Cerebellar cortex (tissue), 1 donor: ENCODE measurements at places on chromosomes 3 and 15.
A peak's percentile ranks its signal among the peaks of the same experiment; 100 is the strongest.

GRCh38 chr15:91153954-91154353 is 53.9 kb downstream of the SV2B start:
- DNase-seq = no peak

GRCh38 chr3:93969443-93969842 is 4.3 kb downstream of the PROS1 start:
- DNase-seq = no peak

DNA sequence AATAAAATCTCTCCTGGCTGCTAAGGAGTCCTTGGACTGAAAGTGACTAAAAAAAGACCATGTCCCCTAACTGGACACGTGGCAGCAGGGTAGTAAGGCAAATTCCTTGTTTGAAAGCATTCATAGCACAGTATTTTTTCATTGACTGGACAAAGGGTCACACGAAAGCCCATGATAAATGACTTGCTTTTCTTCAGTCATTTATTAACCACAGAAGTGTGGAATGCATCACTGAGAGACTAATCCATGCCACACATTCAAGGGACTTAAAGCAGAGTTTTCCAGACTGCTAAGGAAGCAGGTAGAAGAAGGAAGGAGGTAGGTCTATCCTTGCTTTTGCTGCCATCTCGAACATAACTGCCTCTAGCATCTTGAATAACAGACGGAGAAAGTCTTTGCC is 31.2 kb downstream of the CASR start:
- DNase-seq = no peak

GRCh38 chr3:129040039-129040336 is 20.6 kb upstream of the GP9 start:
- DNase-seq = no peak

DNA sequence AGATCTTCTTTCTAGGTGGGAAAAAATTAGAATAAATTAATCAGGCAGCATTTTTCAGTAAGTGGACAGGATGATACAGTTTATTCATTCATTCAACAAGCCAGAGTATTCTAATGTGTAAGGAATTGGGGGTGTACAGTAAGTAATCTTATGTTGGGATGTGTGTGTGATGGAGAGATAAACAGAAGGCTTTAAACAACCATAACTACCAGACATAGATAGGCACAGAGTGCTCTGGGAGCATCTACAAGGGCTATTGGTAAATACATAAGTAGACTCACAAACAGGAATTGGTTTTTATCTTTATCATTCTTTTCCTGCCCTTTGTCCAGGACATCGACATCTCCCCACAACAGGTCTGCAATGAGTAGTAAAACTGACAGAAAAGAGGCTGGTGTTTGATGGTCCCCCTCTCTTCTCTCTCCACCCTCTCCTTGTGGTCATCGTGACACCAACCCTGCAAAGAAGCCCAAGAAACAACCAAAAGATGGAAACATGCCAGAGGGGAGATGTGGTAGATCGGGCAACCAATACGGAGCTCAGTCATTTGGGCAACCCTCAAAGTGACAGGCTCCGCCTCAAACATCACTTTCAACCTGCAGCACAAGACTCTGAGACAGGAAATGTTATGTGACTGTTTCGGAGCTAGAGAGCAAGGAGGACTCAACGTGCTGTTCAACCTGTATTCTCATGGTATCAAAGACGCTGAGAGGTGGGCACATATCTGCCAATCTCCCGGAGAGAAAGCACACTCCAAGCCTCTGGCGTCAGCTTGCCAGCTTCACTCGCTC is 28.7 kb upstream of the B3GNT5 start:
- no peak for DNase-seq

GRCh38 chr3:190013943-190014924 is 106.5 kb downstream of the P3H2 start:
- DNase-seq = peak; percentile 49

GRCh38 chr3:107382631-107383030 is 5.4 kb downstream of the CCDC54 start:
- no peak for DNase-seq

- no peak for DNase-seq
Observed at GRCh38 chr3:167736264-167736787, 805 bp downstream of the SERPINI1 start.

DNA sequence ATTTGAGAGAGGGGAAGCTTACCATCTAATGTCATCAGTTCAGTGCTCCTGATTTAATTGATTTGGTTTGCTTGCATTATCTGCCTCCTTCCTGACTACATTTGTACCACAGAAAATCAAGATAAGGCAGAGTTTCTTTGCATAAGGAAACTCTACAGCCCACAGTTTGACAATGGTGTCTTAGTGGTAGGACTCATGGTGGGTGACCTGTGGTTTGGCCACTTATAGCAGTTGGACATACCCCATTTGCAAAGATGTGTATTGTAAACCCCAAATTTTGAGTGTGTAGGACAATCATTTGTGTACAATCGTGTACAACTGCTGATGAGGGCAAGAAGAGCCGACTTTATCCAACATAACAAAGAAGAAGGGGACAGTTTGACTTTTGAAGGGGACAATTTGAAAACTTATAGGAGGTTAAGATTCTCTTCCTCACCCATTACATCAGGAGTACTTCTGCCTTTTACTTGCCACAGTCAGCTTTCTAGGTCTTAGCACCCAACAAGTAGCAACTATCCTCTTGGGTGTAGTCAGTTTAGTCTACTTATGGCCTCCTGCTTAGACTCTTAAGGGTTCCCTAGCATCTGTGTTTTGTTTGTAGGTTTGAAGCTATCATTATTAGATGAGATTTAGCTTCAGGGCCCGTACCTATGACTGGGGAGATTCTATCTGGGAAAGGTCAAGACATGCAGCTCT is 6.2 kb downstream of the TGFBR2 start:
- DNase-seq = no peak

- peak; percentile 15 for DNase-seq
Observed at GRCh38 chr3:151227266-151227806, 24.3 kb upstream of the GPR171 start.

- DNase-seq = no peak
Observed at GRCh38 chr3:190404715-190405114, 16.8 kb downstream of the CLDN16 start.

- peak; percentile 70 for DNase-seq
Observed at GRCh38 chr3:184525337-184526087, 36.1 kb upstream of the EPHB3 start.

- peak; percentile 12 for DNase-seq
Observed at GRCh38 chr3:69012100-69012799, 1.2 kb downstream of the EOGT start.

GRCh38 chr3:126394179-126394976 is at the start of gene CFAP100:
Gene CFAP100 (plus strand): TSS chr3:126394909. CDS start chr3:126396001, 1,092 bp downstream.
- peak; percentile 12 for DNase-seq

DNA sequence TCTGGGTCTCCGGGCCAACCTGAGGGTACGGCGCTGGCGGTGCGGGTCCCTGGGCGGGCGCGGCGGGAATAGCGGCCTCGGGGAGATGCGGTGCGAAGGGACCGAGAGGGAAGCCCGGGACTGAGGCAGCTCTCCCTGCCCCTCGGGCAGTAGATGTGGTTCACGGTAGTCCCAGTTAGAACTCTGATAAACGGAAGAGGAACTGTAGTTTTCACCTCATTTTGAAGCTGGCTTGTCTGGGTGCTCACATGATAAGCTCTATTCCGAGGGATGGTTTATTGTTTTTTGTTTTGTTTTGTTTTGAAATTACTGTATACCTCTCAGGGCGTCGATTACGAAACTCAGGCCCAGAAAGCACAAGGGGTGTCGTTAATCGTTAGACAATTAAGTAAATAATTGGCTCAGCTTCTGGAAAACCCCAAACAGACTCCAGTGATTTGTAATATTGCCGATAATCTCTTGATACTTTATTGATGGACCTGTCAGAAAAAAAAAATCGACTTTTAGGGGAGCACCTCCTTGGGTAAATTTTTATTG is 413 bp downstream of the NUSAP1 start:
- DNase-seq = no peak

GRCh38 chr3:72800869-72801268 is 47.4 kb downstream of the SHQ1 start:
- DNase-seq = no peak

DNA sequence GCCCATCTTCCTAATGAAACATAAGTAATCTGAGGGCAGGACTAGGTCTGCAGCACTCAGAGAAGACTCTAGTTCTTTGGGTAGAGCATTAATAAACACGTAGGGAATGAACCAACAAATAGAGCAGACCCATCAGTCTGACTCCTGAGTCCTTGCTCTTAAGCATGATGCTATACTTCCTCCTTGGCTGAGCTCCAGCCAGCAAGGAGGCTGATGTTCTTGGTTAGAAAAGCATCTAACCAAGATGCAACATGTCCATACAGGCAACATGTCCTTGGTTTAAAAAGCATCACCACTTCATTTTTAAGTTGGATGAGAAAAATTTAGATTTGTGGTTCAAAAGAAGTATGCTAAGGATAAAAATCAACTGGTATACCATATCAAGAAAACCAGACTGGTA is 8.5 kb upstream of the MYH15 start:
- DNase-seq = no peak

- no peak for DNase-seq
Observed at GRCh38 chr3:30664884-30665283, 58.5 kb downstream of the TGFBR2 start.

DNA sequence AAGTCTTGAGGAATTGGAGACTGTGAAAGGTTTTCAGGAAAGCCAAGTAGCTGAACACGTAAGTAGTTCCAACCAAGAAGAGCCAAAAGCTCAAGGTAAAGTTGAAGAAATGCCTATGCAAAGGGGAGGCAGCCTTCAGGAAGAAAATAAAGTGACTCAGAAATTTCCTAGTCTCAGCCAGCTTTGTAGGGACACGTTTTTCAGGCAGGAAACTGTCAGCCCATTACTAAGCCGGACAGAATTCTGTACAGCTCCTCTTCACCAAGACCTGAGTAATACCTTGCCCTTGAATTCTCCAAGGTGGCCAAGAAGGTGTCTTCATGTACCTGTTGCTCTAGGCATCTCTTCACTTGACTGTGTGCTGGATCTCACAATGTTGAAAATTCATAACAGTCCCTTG is 48.6 kb downstream of the CDAN1 start:
- DNase-seq = no peak

- DNase-seq = no peak
Observed at GRCh38 chr3:71546821-71547220, 36.7 kb downstream of the FOXP1 start.

GRCh38 chr3:143081365-143081764 is 38.2 kb upstream of the CHST2 start:
- DNase-seq = no peak

DNA sequence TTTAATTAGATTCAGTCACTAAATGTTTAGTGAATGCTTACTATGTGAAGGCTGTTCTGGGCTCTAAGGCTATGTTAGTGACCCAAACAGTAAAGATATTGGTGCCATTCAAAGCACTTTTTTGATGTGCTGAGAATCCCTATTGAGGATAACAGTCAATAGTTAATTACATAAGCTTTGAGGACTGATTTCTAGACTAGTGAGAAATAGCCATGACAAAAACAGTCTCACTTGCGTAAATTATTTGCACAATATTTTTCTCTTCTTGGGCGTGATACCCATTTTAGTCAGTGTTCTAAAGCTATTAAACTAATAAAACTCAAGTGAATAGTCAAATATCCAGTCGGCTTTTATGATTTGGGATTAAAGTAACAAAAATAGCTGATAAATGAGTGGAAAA is 74.6 kb downstream of the UBE2E2 start:
- no peak for DNase-seq

DNA sequence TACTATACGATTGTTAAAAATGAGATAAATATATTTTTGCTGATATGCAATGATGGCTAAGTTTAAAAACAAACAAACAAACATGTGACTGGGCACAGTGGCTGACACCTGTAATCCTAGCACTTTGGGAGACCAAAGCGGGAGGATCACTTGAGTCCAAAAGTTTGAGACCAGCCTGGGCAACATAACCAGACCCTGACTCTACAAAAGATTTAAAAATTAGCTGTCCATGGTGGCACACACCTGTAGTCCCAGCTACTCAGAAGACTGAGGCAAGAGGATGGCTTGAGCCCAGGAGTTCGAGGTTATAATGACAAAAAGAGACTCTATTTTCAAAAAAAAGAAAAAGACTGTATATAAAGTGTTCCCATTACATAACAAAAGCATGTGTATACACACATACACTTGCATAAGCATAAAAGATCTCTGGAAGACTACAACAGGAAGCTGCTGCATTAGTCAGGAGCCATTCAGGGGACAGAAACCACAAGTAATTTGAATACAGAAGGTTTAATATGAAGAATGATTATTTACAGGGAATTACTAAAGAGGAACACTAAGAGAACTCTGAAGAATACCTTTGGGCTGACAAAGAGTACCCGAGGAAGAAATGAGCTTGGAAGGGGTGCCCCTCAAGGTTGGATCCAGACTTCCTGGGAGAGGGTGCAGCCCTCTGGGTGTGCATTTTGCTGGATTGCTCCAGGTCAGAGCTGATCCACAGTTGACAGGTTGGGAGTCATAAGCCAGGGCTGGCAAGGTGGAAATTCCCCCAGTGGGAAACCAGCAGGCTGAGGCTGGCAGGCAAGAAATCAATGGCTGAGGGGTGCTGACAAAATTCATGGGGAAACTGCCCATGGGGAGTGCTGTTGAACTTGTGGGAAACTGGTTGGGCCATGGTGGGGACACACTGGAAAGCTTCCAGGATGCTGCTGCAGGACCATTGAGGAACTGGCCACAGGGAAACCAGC is 9.3 kb upstream of the TM4SF18 start:
- DNase-seq = no peak

- DNase-seq = no peak
Observed at GRCh38 chr15:63072809-63073277, 30.3 kb downstream of the TPM1 start.

DNA sequence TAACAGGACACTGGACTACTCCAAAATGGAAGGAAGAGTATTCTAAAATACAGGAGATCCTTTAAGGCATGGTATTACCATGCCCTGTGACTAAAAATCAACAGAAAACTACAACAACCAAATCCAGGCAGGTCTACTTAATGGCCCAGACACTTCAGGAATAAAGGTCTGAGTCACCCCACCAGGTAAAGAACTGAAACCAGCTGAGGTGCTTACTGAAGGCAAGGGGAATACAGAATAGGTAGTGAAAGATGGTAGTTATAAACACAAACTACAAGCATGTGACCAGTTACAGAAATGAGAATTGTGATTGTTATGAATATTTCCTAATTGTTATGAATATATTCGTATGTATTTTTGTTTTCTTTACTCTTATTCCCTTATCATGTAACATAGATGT is 13.4 kb downstream of the IFT57 start:
- DNase-seq = no peak

GRCh38 chr3:47849699-47850563 is 47.0 kb downstream of the DHX30 start:
- DNase-seq = peak; percentile 55

GRCh38 chr15:68343579-68344225 is 66.2 kb downstream of the FEM1B start:
- DNase-seq = no peak

DNA sequence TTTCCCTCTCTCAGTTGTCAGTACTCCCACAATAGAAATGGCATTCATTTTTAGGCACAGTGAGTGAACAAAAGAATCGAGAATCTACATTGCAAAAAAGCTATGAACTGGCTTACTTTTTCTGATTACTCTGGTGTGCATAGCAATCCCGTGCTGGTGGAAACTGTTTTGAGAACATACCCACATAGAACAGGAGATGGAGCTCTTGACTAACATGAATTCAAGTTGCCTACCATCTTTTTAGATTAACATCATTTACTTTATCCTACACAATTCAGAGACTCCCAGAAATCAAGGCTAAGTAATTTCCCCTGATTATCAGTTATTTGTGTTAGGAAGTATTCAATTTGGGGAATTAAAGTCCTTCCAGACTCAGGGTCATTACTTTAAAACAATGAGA is 326.6 kb downstream of the ARPP21 start:
- peak; percentile 73 for DNase-seq
